Tongue (tissue), 3 donors: ENCODE measurements at places on chromosomes 4 and X.

- peak; percentile 39 for DNase-seq
These were observed at the start of gene NAT8L for GRCh38 chr4:2059046-2059725. TSS of gene NAT8L (plus strand) at chr4:2059327. CDS start at chr4:2059512, 185 bp downstream.

DNA sequence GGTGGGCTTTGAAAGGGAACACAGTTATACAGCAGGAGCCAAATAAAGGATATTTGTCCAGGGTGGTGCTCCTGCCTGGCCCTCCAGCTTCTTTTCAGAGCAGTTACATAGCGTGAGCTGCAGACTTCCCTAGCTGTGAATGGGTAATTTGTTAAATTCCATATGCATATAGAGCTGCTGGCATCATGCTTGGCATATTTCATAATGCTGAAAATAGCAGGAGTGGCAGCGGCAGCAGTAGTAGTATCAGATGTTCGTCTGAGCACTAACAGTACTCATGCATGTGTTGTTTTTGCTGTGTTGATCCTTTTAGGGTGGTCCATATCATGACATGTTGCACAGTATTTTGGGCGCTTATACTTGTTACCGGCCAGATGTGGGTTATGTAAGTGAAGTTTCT is 33.6 kb upstream of the TADA2B start:
- DNase-seq = peak; percentile 50

GRCh38 chr4:2416564-2417225 is 1.8 kb downstream of the ZFYVE28 start:
- no peak for DNase-seq

DNA sequence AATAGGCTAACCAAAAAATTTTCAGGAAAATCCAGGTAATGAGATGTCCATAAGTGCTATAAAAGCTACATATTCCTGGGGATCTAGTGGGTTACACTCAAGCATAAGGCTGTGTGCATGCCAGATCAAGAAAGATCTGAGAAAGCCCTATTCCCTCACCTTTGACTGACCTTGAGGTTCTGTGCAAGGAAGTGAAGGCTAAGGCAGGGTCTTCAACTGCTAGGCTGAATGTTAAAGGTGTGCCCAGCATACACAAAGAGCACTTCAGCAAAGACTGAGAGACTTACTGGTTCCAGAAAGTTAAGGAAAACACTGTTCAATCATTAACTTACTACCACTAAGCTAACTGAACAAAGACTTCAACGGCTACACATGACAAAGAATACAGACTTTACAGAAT is 269.7 kb downstream of the GPC3 start:
- DNase-seq = no peak

DNA sequence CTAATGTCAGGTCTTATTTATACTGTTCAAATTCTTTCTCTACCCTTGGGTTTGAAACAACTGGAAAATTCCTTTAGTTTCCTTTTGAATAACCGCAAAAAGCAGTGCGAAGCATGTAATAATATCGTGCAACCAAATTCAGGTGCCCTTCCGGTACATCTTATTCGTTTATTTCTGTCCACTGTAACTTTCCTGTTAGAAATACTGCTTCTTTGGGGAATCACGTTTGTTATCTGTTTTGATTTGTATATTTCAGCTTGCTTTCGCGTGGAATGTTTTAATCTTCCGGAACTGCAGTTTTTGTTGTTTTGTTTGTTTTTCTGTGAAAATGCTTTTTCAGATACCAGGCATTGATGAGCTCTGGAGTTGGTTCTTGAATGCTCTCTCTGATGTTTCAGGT is 85.7 kb upstream of the HPRT1 start:
- DNase-seq = peak; percentile 11

DNA sequence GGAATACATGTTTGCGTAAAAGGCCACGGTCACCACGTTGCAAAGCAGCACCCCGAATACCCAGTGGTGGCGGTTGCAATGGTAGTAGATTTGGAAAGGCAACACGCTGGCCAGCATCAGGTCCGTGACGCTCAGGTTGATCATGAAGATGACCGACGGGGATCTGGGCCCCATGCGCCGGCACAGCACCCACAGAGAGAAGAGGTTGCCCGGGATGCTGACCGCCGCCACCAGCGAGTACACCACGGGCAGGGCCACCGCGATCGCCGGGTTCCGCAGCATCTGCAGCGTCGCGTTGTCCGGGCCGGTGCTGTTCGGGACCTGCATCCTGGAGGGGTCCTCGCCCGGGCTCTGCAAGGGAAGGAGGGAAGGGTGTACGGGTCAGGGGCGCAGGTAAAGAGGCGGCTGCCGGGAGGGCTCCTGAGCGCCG is 13.5 kb upstream of the ASMTL start:
- no peak for DNase-seq

- peak; percentile 59 for DNase-seq
These were observed 445.8 kb downstream of the ANKRD50 start for GRCh38 chr4:124266721-124267120.

DNA sequence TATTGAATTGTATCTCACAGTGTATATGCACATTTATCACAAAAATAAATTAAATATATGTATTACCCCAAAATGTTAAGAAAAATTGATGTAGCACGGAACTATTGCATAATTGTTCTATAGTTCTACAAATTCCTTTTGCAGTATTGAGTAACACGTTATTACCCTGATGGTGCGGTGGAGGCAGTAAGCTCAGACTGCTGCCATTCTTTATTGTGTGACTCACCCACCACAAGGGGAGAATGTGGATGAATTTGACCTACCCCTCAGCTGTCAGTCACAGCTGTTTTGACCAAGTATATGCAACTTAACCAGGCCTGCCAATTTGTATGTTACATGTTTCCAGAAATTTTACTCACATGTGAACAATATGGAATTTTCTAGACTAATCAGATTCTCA is 506.6 kb downstream of the SH3BGRL start:
- DNase-seq = no peak

DNA sequence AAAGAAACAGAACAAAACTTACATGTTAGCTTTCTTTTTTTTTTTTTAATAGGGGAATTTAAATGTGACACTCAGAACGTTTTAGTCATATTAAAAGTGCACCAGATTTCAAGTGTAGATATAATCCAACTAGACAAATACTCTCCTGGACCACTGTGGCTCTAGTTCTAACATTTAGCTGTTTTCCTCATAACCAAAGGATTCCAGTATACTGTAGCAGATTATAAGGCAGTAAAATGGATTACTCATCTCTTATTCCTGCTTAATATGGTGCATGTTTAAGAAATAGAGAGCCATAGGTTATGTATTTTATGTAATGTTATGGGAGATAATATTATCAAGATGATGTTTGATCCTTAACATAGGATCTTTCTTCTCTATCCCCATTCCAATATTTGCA is 1339.5 kb upstream of the AGA start:
- no peak for DNase-seq

- DNase-seq = no peak
These were observed 55.8 kb upstream of the SHOX start for GRCh38 chrX:574830-575229.

GRCh38 chr4:170137466-170137865 is 47.7 kb upstream of the AADAT start:
- no peak for DNase-seq

- DNase-seq = peak; percentile 4
These were observed 377.1 kb upstream of the LCORL start for GRCh38 chr4:18398661-18399060.

DNA sequence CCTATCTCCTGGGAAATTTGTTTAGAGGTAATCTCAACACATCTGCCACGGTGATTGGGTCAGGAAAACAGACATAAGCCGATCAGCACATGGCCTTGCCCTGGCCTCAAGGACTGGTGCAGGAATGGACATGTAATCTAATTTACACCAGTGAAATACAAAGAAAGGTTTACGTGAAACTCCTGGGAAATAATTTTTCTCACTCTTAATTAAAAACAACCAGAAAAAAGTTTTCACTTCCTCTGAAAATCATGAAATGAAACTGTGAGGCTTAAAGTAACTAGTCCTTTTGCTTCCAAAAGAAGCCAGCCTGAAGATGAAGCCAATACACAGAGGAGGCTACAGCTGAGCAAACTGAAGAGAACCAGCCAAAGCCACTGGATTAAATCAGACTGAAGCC is 154.1 kb upstream of the FAM241A start:
- no peak for DNase-seq

- no peak for DNase-seq
These were observed 82.1 kb upstream of the BANK1 start for GRCh38 chr4:101708293-101709039.

DNA sequence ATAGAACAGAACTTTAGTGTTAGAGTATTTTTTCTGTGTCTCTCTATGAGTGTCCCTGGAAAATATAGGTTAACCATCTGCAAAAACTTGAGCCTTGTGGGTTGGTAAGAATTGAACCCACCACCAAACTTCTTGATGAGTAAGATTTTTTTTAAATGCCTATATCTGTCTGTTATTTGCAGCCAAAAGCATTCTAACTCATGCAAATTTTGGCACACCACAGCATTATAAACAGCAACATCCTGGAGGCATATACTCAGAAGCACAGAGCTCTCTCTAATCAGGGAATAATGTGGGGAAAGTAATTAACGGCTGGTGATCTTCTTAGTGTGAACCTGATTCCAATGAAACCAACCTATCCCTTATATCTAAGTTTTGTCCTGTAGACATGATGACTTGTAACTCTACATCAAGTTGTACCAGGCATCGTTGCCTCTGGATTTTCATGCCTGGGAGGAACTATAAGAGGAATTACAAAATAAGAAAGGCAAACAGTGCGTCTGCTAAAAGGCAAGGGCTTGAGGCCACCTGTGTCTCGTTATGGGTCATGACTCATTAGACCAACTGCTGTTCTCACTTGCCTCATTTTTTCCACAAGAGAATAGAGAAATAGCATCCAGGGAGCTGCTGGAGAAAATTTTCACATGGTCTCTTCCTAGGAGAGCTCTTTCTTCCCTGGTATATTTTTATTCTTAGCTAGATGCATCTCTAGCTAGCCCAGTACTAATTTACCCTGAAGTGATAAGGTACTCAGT is 202.4 kb downstream of the CHIC2 start:
- DNase-seq = peak; percentile 51

DNA sequence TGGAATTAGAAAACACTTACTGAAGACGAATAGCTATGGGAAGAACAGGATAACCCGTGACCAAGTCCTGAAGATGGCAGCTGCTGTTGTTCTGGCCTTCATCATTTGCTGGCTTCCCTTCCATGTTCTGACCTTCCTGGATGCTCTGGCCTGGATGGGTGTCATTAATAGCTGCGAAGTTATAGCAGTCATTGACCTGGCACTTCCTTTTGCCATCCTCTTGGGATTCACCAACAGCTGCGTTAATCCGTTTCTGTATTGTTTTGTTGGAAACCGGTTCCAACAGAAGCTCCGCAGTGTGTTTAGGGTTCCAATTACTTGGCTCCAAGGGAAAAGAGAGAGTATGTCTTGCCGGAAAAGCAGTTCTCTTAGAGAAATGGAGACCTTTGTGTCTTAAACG is 2.4 kb downstream of the AGTR2 start:
- peak; percentile 83 for DNase-seq

- peak; percentile 94 for DNase-seq
These were observed at the start of gene PUDP for GRCh38 chrX:7147978-7148854. TSS of gene PUDP (minus strand) at chrX:7148153. CDS start at chrX:7148113, 40 bp downstream.

DNA sequence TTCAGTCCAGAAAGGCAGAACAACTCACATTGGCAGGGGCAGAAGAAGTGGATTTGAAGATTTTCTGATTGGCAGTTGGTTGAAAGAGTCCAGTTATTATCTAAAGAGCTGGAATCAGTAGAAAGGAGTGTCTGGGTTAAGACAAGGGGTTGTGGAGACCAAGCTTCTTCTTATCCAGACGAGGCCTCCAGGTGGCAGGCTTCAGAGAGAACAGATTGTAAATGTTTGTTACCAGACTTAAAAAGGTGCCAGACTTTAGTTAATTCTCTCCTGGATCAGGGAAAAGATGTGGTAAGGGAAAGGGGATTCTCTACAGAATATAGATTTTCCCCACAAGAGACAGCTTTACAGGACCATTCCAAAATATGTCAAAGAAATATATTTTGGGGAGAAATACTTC is 36.7 kb upstream of the TLR3 start:
- no peak for DNase-seq

GRCh38 chr4:67092351-67092750 is 453.0 kb downstream of the CENPC start:
- DNase-seq = no peak

- no peak for DNase-seq
These were observed 45.7 kb downstream of the MANBA start for GRCh38 chr4:102715057-102715456.

DNA sequence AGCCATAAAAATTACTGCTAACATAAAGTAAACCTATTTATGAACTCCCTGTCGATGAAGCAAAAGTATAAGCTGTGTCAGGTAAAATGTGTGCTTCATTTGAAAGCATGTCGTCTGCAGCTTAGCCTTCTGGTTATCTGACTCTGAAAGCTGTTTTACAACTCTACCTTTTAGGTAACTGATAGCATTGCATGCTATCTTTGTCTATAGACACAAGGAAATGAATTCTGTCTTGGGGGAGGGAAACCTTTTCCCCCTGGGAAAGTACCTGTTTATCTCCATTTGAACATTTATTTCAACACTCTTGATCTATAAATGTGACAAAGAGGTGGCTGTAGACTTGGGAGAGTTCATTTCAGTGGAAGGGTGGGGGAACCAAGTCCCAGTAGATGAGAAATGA is 51.4 kb downstream of the RAB40A start:
- no peak for DNase-seq

DNA sequence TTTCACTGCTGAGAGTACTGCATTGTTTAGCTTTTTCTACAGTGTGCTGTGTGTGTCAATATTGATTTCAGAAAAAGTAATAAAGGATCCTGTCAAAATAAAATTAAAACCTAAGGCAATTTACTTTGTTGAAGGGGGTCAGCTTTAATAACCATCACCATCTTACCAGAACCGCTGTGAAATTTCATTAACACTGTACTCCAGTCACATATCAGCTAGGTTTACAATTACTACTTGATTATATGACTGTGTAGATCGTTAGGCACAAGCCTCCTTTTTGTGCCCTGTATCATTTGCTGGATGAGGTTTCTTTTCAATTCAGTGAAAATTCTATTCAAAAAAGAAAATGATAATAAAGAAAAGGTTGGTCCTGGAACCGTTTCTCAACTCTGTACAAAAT is 917.2 kb downstream of the CENPC start:
- DNase-seq = no peak

DNA sequence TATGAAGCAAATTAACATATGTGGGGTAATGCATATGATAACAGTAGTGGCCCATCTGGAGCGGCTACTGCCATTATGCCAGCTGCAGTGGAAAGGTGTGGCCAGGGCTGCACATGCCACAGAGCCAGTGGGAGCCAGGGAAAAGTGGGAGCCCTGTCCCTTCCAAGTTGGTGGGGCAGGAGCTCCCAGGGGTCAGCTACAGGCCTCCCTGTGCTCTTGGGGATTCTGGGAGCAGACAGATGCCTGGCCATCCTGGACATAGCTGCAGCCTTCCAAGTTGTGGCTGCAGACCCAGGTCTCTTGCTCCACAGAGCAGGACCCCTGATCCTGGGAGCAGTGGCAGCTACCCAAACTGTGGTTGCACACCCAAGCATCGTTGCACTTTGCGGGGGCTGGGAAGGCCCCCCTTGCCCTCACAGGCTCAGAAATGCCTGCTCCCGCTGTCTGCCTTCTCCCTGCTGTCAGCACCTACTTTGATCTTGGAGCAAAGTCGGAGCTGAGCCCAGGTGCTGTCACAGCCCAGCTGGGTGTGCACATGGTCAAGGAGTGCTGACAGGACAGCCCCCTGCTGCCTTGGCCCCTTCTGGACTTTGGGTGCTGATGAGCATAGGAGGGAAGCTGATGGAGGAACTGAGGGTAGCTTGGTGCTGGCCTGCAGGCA is 67.8 kb downstream of the NAA11 start:
- no peak for DNase-seq
